Upper lobe of left lung (tissue), 6 donors: ENCODE measurements at places on chromosomes 11 and 22. TPM values are rescaled to one million over a fixed set of nuclear protein-coding genes. Genes with fewer than 3 reads are reported as not detected.

The VEGFB gene
- total RNA-seq = 171 TPM

GRCh38 chr11:6889835-6890234 is 2.5 kb downstream of the OR2D2 start:
- no peak for DNase-seq
- no peaks in the 10 kb centered on the region for H3K27me3 ChIP-seq
- no peaks in the 10 kb centered on the region for H3K36me3 ChIP-seq
- no peaks in the 10 kb centered on the region for H3K4me1 ChIP-seq
- H3K27ac ChIP-seq = no peak overlapping the region

- no peaks in the 10 kb centered on the region for H3K27me3 ChIP-seq
- no peaks in the 10 kb centered on the region for H3K36me3 ChIP-seq
- H3K4me3 ChIP-seq = peak within 1 kb of the TSS; percentile 25
- DNase-seq = peak; percentile 96
- H3K4me1 ChIP-seq = peaks cover 6% of the 10 kb centered on the region
Measured at GRCh38 chr22:24805790-24806662, at the start of gene SGSM1. SGSM1 (plus strand) TSS chr22:24806211; CDS start chr22:24806326, 115 bp downstream.

- no peak for DNase-seq
- no peak overlapping the region for H3K4me3 ChIP-seq
- no peak overlapping the region for H3K27ac ChIP-seq
- H3K36me3 ChIP-seq = no peaks in the 10 kb centered on the region
- no peaks in the 10 kb centered on the region for H3K27me3 ChIP-seq
- no peaks in the 10 kb centered on the region for H3K4me1 ChIP-seq
Measured at GRCh38 chr11:94519478-94520084, 7.3 kb downstream of the C11orf97 start.

- no peak overlapping the region for H3K27ac ChIP-seq
- no peaks in the 10 kb centered on the region for H3K27me3 ChIP-seq
- no peaks in the 10 kb centered on the region for H3K4me1 ChIP-seq
- DNase-seq = no peak
- no peaks in the 10 kb centered on the region for H3K36me3 ChIP-seq
Measured at GRCh38 chr11:15217416-15217815, 102.7 kb downstream of the INSC start.

The DCPS gene
- total RNA-seq = 11.4 TPM

DNA sequence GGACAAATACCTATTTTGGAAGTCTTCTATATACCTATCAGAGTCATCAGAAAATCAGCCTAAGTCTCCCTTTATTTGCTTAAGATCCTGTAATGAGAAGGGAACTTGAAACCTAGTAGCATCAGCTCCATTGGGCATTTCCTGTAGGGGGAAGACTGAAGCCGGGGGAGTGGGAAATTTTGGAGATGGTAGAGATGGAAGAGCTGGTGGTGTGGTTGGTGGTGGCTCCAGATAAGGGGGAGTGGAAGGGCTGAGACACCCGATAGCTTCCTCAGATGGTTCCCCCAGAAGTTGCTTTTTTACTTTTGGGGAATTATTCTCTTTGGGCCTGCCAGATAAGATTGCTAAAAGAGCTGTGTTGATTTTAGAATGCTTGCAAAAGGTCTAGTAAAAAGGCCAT is 16.4 kb upstream of the EI24 start:
- no peaks in the 10 kb centered on the region for H3K36me3 ChIP-seq
- H3K4me1 ChIP-seq = no peaks in the 10 kb centered on the region
- no peak for DNase-seq
- H3K27ac ChIP-seq = no peak overlapping the region

DNA sequence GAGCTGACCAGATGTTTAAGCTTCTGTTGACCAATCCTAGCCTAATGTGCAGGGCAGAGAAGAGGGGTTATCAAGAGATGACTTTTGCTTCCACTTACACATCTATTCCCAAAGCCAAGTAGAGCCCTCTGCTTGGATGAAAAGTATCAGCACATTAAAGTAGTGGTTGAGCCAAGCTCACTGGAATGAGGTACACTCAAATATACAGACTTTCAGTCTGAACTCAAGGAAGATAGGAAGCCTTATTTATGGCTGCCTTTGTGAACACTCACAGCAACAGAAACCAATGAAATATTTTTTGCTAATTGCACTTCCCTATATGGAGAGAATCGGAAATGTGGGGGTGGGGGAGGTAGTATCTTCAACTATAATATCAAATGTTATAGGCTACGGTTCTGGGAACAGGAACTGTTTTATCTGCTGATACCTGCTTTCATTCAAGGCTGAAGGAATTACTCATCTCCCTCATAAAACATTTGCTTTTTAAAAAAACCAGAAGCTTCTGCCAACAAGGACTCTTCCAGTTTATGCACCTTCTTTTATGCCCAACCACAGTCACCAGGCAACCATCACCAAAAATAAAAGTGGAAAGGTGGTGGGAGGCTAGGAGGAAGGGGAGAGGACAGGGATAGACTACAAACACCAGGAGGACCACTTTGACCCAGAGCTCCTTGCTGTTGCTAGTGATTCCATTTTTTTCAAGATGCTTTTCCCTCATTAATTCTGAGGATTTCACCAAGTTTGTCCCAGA is 91.2 kb downstream of the CLPB start:
- DNase-seq = no peak
- no peak overlapping the region for H3K4me3 ChIP-seq
- H3K27ac ChIP-seq = no peak overlapping the region
- H3K36me3 ChIP-seq = no peaks in the 10 kb centered on the region

GRCh38 chr22:29394931-29395581 is 6.7 kb upstream of the AP1B1 start:
- H3K36me3 ChIP-seq = no peaks in the 10 kb centered on the region
- no peak for DNase-seq
- no peak overlapping the region for H3K4me3 ChIP-seq
- no peaks in the 10 kb centered on the region for H3K27me3 ChIP-seq
- H3K27ac ChIP-seq = no peak overlapping the region

The ST14 gene
- 73.3 TPM for total RNA-seq

DNA sequence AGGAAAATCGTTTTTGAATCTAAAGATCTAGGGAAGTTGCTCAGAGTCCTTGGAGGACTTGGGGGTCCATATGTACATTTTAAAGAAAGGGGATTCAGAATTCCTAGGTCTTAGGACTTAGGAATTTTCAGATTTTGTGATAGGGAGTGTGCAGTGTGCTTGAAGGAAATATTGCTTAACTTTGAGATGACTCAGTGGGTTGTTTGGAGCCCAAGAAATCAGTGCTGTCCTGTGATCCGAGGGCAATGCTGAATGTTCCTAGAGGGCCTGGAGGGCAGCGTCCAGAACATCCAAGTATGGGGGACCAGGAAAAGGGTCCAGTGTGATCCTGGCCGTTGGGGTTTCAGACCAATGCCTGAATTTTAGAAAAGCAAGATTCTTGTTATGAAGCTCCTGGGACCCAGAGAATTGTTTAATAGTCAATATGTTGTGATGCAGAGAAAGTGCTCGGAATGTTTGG is 3.1 kb upstream of the IGF2 start:
- no peaks in the 10 kb centered on the region for H3K36me3 ChIP-seq
- peaks cover 35% of the 10 kb centered on the region for H3K4me1 ChIP-seq
- H3K27me3 ChIP-seq = peaks cover 3% of the 10 kb centered on the region
- no peak for DNase-seq
- no peak overlapping the region for H3K4me3 ChIP-seq
